ENCODE measurements at places on chromosomes 7 and 10. TPM values are rescaled to one million over a fixed set of nuclear protein-coding genes. Genes with fewer than 3 reads are reported as not detected.

ERCC6 gene
- 3.6 TPM for total RNA-seq

FZD1 gene
- total RNA-seq = 1.9 TPM

HTR7 gene
- not detected for total RNA-seq

FXYD4 gene
- not detected for total RNA-seq

CLDN4 gene
- total RNA-seq = 2.8 TPM

DNA sequence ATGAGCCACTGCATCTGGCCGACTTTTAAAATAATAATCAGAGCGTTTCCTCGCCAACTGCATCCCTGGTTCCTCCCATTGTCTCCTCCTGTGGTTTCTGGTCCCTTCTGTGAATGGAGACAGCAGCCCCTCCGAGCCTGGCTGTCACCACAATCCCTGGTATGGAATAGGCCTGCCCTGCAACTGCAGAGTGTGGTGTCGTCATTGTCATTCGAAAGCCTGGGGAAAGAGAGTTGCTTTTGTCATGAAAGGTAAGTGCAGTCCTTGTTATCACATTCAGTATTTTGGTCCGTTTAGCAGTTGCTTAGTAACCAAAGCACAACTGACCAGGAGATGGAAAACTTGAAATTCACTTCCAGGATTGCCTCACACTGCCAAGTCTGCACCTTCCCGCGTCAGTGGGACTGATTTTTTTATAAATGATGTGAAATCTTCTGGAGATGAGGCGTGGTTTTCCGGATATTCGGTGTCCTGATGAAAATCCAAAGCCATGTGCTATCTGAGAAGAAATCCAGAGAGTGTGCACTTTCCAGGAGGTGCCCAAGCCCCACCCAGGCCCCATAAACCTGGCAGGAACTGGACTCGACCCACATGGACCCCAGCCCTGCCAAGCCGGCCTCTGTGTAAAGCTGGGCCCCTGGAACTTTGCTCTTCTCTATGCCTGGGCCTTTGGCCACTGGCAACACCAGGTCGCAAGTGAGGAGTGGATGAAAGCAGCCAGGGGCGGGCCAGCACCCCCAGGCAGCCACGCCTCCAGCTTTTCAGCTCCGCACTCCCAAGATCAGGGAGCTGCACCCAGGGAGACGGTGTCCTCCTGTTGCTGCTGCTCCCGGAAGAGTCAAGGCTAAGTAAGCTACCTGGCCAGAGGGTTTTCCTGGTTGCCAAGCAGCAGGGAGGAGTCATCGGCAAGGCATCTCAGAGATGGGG is 133.7 kb upstream of the SH2B2 start:
- no peak for DNase-seq

DNA sequence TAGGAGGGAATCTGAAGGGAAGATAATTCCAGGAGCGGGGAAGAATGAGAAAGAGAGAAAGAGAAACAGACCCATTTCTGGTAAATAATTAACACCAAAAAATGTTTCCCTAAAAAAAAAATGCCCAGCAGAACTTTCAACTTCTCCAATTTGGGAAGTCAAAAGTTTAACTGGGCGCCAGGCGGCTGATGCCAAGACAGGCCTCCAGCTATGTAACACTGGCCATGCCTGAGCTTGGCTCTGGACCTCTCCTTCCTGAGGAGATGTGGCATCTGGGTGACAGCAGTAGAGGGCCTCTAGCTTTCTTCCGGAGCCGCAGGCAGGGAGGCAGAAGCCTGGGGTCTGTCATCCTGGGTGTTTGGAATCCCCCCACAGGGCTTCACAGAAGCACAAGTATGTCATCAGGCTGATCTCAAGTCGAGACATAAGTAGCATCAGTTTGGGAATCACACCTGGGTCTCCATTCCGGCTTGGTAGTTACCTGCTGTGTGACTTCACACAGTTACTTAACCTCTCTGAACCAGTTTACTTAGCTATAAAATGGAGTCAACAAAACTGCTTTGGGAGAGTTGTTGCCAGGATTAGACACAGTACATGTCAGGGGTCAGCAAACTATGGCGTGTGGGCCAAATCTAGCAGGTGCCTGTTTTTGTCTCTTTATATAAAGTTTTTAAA is 50.5 kb upstream of the TCF7L2 start:
- DNase-seq = no peak

DNA sequence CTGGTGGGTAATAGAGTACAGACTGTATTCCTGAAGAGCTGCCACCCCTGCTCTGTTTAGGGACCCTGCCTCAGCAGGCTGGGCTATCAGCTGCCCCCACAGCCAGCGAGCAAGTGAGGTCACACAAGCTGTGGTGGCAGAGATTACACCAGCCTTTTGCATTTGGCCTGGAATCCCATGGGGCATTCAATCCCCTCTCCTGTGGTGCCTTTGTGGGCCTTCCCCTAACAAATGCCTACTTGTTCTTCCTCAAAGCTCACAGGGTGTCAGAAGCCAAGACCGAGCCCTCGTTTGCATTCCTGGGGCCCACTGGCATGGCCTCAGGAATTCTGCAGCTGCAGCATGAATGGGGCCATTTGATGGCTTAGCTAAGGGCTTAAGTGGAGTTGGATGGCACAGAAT is 212.7 kb upstream of the PHYHIPL start:
- DNase-seq = peak; percentile 45

GRCh38 chr10:43205681-43206390 is 61.0 kb downstream of the RASGEF1A start:
- DNase-seq = no peak

GRCh38 chr10:117254774-117255735 is 14.1 kb downstream of the SLC18A2 start:
- DNase-seq = no peak

GRCh38 chr7:149766135-149766675 is 7.2 kb downstream of the ZNF467 start:
- no peak for DNase-seq

- no peak for DNase-seq
These were observed 500.3 kb upstream of the MKI67 start for GRCh38 chr10:128626397-128627000.

DNA sequence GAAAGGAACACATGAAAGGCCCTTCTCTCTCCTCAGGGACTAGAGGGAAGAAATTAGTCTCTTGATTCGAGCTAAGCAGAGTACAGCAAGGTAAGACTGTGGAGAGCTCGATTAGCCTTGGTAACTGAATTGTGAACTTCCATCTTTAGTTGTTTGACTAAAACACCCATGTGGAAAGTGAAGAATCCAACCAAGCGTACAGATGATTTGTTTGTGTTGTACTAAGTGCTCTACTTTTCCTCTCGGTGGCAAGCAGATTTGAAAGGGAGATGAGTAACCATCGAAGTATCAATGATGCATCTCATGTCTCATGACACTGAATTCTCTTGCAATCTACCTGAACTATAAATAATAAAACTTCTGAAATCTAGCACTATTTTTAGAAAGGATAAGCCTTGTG is 80.7 kb downstream of the FZD1 start:
- peak; percentile 6 for DNase-seq

GRCh38 chr10:78749898-78750297 is 318.9 kb upstream of the ZMIZ1 start:
- no peak for DNase-seq

GRCh38 chr10:14779001-14779651 is 4.4 kb upstream of the FAM107B start:
- DNase-seq = no peak

GRCh38 chr7:1567896-1568510 is 1.8 kb downstream of the PSMG3 start:
- no peak for DNase-seq

- DNase-seq = no peak
These were observed 22.9 kb upstream of the PRKAR2B start for GRCh38 chr7:107021600-107021999.

DNA sequence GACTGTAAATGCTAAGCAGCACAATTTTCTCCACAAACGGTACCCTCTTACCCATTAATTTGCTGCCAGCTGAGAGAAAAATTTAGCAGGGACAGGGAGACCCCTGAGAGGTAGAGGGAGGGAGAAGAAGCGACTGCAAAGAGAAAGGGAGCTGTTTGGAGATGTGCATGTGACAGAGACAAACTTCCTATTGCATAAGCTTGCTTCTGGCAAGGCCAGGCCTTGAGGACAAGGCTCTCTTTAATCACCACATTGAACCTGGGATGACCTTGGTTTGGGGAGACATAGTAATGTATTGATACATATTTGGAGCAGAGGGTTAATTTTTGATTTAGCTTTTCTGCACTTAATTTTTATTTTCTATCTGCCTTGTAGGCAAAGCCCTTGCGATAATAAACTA is 31.1 kb upstream of the HIBADH start:
- no peak for DNase-seq

- no peak for DNase-seq
These were observed 405.7 kb downstream of the ARL4A start for GRCh38 chr7:13093160-13093559.

GRCh38 chr10:130371666-130372065 is 235.5 kb downstream of the GLRX3 start:
- DNase-seq = peak; percentile 25

GRCh38 chr10:31694929-31695837 is 233.4 kb downstream of the ARHGAP12 start:
- DNase-seq = no peak

DNA sequence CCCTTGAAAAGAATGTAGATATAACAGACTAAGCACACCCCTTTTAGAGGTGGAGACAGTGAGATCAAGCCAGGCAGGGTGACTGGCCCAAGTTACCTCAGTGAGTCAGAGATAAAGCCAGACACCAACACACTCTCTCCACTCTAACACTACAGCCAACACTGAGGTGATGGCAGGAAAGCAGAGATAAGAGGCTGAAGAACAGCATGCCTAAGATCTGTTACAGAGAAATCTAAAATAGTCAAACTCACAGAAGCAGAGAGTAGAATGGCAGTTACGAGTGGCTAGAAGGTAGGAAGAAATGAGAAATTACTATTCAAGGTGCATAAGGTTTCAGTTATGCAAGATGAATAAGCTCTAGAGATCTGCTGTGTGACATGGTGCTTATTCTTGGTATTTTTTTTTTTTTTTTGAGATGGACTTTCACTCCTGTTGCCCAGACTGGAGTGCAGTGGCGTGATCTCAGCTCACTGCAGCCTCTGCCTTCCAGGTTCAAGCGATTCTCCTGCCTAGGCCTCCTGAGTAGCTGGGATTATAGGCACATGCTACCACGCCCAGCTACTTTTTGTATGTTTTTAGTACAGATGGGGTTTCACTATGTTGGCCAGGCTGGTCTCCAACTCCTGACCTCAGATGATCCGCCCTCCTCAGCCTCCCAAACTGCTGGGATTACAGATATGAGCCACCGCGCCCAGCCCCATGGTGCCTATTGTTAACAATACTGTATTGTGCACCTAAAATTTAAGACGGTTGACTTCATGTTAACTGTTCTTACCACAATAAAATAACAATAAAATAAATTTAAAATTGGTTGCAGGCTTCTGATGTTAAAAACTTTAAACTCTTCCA is 28.7 kb downstream of the ICA1 start:
- DNase-seq = no peak
